ENCODE measurements at places on chromosomes 1 and 21.

GRCh38 chr1:113192242-113192641 lies 119.2 kb downstream of the LRIG2 start:
- DNase-seq: no peak

GRCh38 chr1:76250271-76250670 lies 175.7 kb downstream of the ST6GALNAC3 start:
- DNase-seq: no peak

- no peak for DNase-seq
Measured at GRCh38 chr1:60922304-60922703, 160.1 kb upstream of the NFIA start.

DNA sequence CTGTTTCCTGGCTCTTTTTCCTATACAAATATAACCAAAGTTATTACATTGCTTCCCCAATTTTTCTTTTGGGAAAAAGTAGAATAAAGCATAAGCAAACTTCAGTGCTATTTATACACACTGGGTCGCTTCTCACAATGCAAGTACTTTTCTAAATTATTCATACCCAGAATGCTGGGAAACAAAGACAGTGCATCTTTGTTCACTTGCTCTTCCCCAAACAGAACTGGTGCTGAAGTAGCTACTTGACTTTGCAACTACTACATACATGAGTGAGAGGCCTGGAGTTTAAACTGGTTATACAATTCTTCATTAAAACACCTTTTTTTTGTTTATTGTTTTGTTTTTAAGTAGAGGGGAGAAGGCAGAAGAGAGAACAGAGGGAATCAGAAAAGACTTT lies 40.2 kb downstream of the STX6 start:
- no peak for DNase-seq

DNA sequence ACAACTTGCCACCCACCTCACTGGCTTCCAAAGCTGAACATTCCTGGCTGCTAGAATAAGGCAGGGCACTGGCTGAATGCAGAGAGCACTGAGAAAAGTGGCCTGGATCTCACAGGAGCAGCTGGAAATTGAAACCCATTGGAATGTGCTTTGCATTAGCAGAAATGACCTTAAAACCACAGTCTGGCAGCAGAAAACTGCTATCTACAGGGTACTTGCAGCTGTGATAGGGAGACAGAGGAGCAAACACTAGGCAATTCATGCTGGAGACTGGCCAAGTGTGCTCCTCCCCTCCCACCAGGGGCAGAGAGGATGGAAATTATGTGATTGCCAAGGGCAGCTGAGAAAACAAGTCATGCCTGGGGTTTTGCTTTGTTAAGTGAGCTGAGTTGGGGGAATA lies 47.2 kb downstream of the HSD3B1 start:
- DNase-seq: no peak

- no peak for DNase-seq
Measured at GRCh38 chr1:181479137-181479745, 4.1 kb upstream of the CACNA1E start.

GRCh38 chr1:193676996-193677549 lies 490.7 kb upstream of the B3GALT2 start:
- DNase-seq: no peak

- no peak for DNase-seq
Measured at GRCh38 chr1:200558866-200559459, 61.6 kb downstream of the KIF14 start.

DNA sequence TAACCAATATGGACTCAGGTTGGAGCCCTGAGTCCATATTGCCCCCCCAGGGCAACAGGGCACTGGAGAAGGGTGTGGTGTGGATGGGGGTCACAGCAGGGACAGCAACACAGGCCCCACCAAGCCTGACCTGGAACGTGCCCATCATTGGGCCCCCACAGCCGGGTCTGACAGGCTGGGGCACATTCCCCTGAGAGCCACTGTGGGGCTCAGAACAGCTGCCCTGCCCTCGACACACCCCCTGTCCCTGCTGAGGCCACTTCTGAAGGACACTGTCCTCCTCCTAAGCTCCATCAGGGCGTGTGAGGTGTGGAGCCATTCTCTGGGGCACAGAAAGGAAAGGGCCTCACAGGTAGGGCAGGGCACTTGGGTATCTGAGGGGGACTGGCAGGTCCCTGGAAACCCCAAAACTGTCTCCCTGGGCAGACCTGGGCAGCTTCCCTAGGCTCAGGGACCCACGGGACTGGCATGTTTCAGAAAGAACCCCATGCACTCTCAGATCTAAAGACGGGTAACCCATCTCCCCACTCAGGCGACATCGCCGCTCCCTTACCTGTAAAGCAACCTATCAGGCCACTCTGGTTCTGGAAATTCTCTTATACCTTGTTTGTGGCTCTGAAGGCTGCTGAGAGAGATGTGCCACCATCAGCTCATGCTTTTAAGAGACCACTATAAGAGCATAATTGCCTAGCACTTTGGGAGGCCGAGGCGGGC lies 95.5 kb downstream of the DMRTB1 start:
- DNase-seq: no peak

- peak; percentile 3 for DNase-seq
Measured at GRCh38 chr1:17356387-17357026, 15.5 kb upstream of the PADI6 start.

GRCh38 chr1:231856894-231857293 lies 230.3 kb downstream of the DISC1 start:
- DNase-seq: no peak

GRCh38 chr1:82634266-82634665 lies 833.5 kb downstream of the ADGRL2 start:
- no peak for DNase-seq

GRCh38 chr1:24619376-24619775 lies 23.7 kb upstream of the SRRM1 start:
- no peak for DNase-seq

DNA sequence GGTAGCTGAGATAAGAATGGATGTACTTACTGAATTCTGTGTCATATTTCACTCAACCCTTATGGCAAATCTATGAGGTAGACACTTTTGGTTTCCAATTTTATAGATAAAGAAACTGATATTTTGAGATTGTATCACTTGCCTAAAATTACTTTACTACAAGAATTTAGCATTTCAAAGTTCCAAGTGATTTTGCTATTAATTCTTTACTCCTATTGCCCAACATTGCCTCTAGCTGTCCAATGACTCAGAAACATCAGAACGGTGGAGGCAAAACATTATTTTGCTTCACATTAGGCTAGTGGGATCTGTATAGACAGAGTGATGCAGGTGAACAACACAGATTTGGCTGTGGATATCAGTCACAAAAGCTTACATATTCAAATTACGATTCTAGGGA lies 747.2 kb upstream of the NEGR1 start:
- DNase-seq: no peak

DNA sequence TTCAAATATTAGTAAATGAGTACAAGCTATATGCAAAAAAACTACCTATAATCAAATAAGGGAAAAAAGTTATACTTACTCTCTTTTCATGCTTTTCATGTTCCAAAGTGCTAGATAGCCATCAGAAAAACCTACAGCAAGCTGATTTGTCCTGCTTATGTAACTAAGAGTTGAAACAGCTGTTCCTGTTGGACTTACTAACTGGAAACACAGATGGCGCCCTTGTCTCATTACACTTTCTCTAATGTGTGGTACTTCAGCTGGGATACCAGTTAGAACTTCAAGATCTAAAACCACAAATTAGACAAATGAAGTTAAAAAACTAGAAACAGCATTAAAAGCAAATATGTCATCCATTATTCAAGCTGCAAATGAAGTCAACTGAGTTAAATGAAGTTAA lies 24.3 kb downstream of the AHCTF1 start:
- DNase-seq: no peak

GRCh38 chr1:61227857-61228550 lies 145.6 kb downstream of the NFIA start:
- DNase-seq: no peak

- DNase-seq: no peak
Measured at GRCh38 chr1:56148326-56149193, 430.8 kb downstream of the PLPP3 start.

DNA sequence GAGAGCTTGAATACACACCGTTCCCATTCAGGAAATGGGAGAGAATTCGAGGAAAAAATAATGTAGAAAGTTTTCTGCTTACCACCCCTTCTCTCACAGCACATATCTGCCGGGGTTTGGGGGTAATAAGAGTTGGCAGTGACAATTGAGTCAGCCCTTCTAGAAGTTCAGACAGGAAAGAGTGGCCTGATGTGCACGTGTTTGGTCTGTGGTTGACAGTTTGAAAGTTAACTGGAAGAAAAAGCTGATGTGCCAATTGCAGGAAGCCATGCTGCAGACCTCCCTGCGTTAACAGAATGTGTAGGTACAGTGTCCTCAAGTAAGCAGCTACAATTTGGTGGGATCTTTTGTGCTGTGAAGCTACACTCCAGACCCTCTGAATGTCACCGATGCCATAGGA lies 50.9 kb downstream of the DHX9 start:
- no peak for DNase-seq

DNA sequence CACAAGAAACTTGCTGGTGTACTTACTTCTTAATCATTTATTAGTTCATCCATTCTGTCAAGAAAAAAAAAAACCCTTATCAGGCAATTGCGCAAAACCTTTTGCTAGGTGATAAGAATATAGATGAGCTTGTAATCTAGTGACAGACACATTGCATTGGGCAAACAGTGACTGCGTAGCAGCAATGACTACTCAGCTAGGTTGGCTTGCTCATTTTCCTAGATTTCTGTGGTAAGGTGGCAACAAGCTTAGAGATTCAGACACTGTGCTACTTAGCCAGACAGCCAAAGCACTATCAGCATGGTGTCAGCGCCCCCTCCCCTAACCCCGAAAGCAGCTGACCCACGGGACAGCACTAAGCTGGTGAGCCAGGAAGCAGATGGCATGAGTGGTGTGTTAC lies 203.1 kb downstream of the BARHL2 start:
- no peak for DNase-seq

GRCh38 chr1:22831729-22832413 lies 121.2 kb downstream of the EPHB2 start:
- DNase-seq: no peak

- no peak for DNase-seq
Measured at GRCh38 chr1:201731142-201731541, 97.8 kb upstream of the IPO9 start.

DNA sequence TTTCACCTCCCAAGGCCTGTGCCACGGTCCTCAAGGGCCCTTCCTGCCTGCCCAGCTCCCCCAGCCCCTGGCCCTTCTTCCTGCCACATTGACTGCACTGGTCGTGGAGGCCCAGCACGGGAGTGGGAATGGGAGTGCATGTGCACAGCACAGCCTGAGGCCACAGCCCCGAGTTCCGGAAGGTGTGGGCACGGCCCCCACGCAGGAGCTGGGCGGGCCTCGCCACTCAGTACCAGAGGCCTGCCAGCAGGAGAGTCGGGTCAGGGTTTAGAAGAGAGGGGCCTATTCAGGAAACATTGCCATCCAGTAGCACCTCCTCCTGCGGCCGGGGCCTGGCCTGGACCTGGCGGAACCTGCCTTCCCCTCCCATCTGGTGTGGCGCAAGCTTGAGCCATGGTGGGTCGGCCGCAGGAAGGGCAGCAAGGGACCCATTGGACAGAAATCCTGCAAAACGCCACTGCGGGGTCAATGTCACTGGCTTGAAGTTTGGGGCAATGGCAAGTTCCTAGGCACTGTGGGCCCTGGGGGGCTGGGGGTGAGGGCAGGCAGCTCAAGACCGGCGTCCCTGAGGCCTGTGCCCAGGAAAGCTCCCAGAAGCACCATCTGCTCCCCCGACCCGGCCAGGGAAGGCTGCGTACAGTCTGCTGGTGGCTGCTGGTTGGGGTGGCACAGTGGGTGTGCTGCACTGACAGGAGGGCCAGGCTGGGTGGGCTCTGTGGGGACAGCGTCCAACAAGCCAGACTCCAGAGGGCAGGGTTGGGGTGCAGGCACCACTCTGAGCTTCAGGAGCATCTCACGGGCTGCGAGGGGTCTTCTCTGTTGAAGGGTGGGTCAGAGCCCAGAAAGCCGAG lies 1.8 kb upstream of the TMEM52 start:
- DNase-seq: no peak

GRCh38 chr1:59814180-59814900 lies 409 bp upstream of the HOOK1 start:
- DNase-seq: peak; percentile 46

DNA sequence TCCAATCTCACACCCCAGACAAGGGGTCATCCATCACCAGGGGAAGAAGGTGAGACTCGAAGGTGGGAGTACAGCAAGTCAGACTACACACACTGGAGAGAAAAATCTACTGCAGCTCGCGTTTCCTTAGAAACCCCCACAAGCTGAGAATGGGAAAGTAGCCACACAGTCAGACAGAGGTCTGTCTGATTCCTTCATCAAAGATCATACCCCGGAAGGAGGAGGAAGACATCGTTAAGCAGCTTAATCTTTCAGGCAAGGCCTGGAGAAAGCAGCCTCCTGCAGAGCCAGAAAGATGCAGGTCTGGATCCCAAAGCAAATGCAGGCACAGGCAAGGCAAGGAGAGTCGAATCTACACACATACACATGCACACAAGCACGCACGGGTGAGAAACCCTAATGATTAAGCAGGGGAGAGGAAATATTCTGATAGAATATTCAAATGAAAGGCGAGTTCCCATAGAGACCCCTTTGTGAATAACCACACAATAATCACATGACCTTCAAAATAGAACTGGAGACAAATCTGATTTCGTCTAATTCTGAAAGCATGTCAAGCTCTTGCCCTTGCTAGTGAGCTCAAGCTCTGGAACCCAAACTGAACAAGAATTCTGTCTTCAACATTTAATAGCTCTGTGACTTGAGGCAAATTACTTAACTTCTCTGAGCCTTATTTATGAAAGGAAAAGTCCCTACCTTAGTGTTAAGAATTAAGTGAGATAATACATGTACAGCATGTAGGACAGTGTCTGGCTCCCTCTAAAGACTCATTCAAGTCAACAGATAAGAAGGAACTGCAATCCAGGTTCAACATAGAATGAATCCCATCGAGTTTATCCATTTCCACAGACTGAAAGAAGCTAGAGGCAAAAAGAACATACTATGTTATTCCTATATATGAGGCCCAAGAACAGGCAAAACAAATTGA lies 387.8 kb downstream of the OMA1 start:
- DNase-seq: no peak

- DNase-seq: no peak
Measured at GRCh38 chr1:204706838-204707509, 21.4 kb upstream of the LRRN2 start.

GRCh38 chr21:31538816-31539215 lies 120.7 kb upstream of the SOD1 start:
- no peak for DNase-seq

GRCh38 chr21:24290151-24290833 lies 1317.0 kb downstream of the MRPL39 start:
- no peak for DNase-seq

GRCh38 chr1:211968200-211968834 lies 67.0 kb downstream of the INTS7 start:
- DNase-seq: no peak

GRCh38 chr1:228281631-228282328 lies 73.9 kb downstream of the OBSCN start:
- no peak for DNase-seq

GRCh38 chr1:3031401-3032221 lies 10.3 kb downstream of the ACTRT2 start:
- no peak for DNase-seq

DNA sequence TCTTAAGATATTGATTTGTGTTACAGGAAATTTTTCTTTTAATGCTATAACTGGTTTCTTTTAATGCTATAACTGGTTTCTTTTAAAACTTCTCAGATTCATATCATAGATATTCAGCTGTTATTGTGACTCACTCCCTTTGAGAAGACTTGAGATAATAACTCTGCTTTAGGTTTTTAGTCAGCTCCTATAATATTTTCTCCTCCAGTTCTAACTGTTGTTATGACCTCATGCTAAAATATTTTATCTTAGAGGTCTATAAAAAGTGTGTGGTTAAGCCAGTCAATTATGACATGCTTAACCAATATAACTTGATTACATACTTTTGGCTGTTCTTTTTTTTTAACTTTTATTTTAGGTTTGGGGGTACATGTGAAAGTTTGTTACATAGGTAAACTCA lies 280.2 kb downstream of the PTGER3 start:
- no peak for DNase-seq
